ENCODE measurements at places on chromosomes 16 and 17.
A peak's percentile ranks its signal among the peaks of the same experiment; 100 is the strongest.

- peak overlapping the region; percentile 6 for H3K4me3 ChIP-seq
- peaks cover 49% of the 10 kb centered on the region for H3K4me1 ChIP-seq
Observed at GRCh38 chr16:73064212-73064993, 16.5 kb upstream of the ZFHX3 start.

GRCh38 chr17:55368706-55369105 lies 52.9 kb downstream of the MMD start:
- DNase-seq = no peak
- no peaks in the 10 kb centered on the region for H3K36me3 ChIP-seq
- H3K4me1 ChIP-seq = no peaks in the 10 kb centered on the region
- no peaks in the 10 kb centered on the region for H3K27me3 ChIP-seq
- no peak overlapping the region for H3K4me3 ChIP-seq
- no peak overlapping the region for H3K27ac ChIP-seq

- no peaks in the 10 kb centered on the region for H3K4me1 ChIP-seq
- peaks cover 8% of the 10 kb centered on the region for H3K27me3 ChIP-seq
- no peaks in the 10 kb centered on the region for H3K36me3 ChIP-seq
- no peak overlapping the region for H3K27ac ChIP-seq
- H3K4me3 ChIP-seq = no peak overlapping the region
- DNase-seq = no peak
Observed at GRCh38 chr16:7422036-7422888, 89.6 kb downstream of the RBFOX1 start.

GRCh38 chr16:47008174-47008573 lies 34.7 kb upstream of the DNAJA2 start:
- no peaks in the 10 kb centered on the region for H3K4me1 ChIP-seq
- H3K4me3 ChIP-seq = no peak overlapping the region
- H3K27ac ChIP-seq = no peak overlapping the region
- H3K36me3 ChIP-seq = no peaks in the 10 kb centered on the region
- H3K27me3 ChIP-seq = no peaks in the 10 kb centered on the region
- no peak for DNase-seq

GRCh38 chr17:4544951-4545216 lies 10.3 kb downstream of the MYBBP1A start:
- no peak for DNase-seq
- H3K27me3 ChIP-seq = no peaks in the 10 kb centered on the region
- H3K36me3 ChIP-seq = peaks cover 17% of the 10 kb centered on the region
- no peaks in the 10 kb centered on the region for H3K4me1 ChIP-seq
- no peak overlapping the region for H3K4me3 ChIP-seq

DNA sequence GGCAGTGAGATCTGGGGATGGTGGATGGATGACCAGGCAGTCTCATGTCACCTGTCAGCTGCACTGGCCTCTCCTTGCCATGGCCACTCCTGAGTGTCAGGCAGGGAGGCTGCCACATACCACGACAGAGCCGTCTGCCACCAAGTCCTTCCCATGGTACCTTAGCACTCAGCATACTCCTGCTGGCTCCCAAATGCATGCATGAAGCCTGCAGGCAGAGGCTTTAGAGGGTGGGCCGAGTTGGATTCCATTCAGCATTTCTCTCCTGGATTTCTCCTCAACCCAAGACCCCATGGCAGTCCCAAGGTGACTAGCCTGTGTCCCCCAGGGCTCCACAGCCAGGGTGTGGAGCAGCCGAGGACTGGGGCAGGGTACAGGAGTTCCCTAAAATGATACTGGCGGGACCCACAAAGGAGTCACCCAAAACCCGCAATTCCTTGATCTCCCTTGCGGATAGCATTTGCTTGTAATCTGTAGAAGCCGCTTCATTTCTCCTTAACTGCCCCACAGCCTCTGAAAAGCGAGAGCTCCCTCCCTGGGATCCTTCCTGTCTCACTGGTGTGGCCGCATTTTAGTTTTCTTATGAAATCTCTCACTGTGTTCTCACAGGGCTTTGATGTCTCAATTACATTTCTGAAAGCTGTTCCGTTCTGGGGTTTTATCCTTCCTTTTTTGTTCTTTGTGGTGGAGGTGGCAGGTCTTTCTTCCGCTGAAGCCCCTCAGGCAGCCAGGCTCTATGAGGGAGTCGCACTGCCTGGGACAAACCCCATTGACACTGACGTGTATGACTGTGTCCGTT lies 141.4 kb downstream of the SOCS1 start:
- no peak for DNase-seq
- no peaks in the 10 kb centered on the region for H3K4me1 ChIP-seq
- no peak overlapping the region for H3K27ac ChIP-seq
- no peaks in the 10 kb centered on the region for H3K36me3 ChIP-seq
- no peak overlapping the region for H3K4me3 ChIP-seq
- H3K27me3 ChIP-seq = no peaks in the 10 kb centered on the region

GRCh38 chr17:61307905-61308886 lies 91.4 kb upstream of the TBX2 start:
- no peak for DNase-seq
- H3K4me1 ChIP-seq = no peaks in the 10 kb centered on the region
- H3K27me3 ChIP-seq = no peaks in the 10 kb centered on the region
- H3K27ac ChIP-seq = no peak overlapping the region

- no peak overlapping the region for H3K27ac ChIP-seq
- no peak overlapping the region for H3K4me3 ChIP-seq
- DNase-seq = no peak
- peaks cover 11% of the 10 kb centered on the region for H3K4me1 ChIP-seq
- no peaks in the 10 kb centered on the region for H3K36me3 ChIP-seq
Observed at GRCh38 chr17:79829004-79829403, 10.2 kb downstream of the CBX4 start.

DNA sequence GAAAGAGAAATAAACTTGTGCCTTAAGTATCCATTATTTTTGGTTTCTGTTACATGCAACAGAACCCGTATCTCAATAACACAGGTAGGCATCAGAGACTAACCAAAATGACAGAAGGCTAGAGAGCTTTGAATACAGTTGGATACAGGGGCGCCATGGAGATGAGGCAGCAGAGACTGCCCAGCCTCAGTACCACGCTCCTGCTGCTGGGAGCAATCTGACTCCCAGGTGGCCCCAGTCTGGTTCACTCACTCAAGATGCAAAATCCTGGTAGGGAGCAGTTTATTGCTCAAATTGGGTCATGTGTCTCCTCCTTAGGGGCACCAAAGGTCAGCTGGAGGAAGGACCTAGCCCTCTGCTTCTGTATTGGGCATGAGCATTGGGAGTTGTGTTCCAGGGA lies 218.9 kb downstream of the USP22 start:
- H3K4me1 ChIP-seq = no peaks in the 10 kb centered on the region
- no peak overlapping the region for H3K4me3 ChIP-seq
- no peaks in the 10 kb centered on the region for H3K36me3 ChIP-seq
- H3K27me3 ChIP-seq = no peaks in the 10 kb centered on the region

GRCh38 chr17:6796887-6797490 lies 21.0 kb downstream of the FBXO39 start:
- H3K27ac ChIP-seq = peak overlapping the region; percentile 85
- no peak for DNase-seq
- H3K4me3 ChIP-seq = peak overlapping the region; percentile 3
- H3K4me1 ChIP-seq = peaks cover 34% of the 10 kb centered on the region
- no peaks in the 10 kb centered on the region for H3K27me3 ChIP-seq

GRCh38 chr17:42678951-42679491 lies 2.2 kb upstream of the PLEKHH3 start:
- peak; percentile 52 for DNase-seq
- peak overlapping the region; percentile 82 for H3K27ac ChIP-seq
- H3K27me3 ChIP-seq = no peaks in the 10 kb centered on the region
- no peaks in the 10 kb centered on the region for H3K36me3 ChIP-seq
- H3K4me1 ChIP-seq = peaks cover 73% of the 10 kb centered on the region

DNA sequence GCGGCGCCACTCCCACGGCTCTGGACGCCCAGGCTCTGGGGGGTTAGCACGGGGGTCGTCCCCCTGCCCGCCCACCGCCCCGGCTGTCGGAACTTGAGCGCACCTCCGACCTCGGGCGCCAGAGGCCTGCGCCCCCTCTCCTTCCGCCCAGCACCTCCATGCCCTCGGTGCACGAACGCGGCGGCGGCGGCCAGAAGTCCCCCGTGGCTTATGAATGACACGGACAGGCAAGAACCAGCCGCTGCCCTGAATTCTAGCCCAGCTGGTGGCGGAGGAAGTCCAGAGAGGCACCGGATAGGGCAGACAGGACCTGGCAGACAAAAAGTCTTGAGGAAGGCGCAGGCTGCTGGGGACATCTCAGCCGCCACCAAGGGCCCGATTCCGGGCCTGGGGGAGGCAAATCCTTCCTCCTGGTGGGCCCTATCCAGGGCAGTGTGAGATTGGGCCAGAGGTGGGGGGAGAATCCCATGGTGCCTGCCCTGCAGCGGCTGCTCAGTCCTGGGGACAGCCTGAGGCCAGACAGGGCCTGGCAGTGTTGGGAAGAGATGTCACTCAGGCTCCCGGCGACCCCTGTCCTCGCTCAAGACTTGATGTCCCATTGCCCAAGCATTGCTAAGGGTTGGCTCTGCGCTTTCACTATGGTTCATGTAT lies 897 bp upstream of the CYGB start:
- no peak overlapping the region for H3K27ac ChIP-seq
- peaks cover 2% of the 10 kb centered on the region for H3K4me1 ChIP-seq
- no peak overlapping the region for H3K4me3 ChIP-seq
- no peak for DNase-seq

GRCh38 chr17:51120357-51120738 lies 320 bp downstream of the SPAG9 start:
- peaks cover 40% of the 10 kb centered on the region for H3K4me1 ChIP-seq
- H3K27me3 ChIP-seq = no peaks in the 10 kb centered on the region
- peak overlapping the region; percentile 100 for H3K4me3 ChIP-seq
- H3K27ac ChIP-seq = peak overlapping the region; percentile 98
- no peaks in the 10 kb centered on the region for H3K36me3 ChIP-seq

GRCh38 chr16:86424985-86425384 lies 85.3 kb upstream of the FOXF1 start:
- no peak for DNase-seq
- H3K36me3 ChIP-seq = no peaks in the 10 kb centered on the region
- H3K4me3 ChIP-seq = no peak overlapping the region
- no peak overlapping the region for H3K27ac ChIP-seq
- H3K27me3 ChIP-seq = no peaks in the 10 kb centered on the region
